ENCODE measurements at places on chromosomes 2 and 18. TPM values are rescaled to one million over a fixed set of nuclear protein-coding genes. Genes with fewer than 3 reads are reported as not detected.
A peak's percentile ranks its signal among the peaks of the same experiment; 100 is the strongest.

The MAB21L4 gene
- total RNA-seq: 0.33 TPM

DNA sequence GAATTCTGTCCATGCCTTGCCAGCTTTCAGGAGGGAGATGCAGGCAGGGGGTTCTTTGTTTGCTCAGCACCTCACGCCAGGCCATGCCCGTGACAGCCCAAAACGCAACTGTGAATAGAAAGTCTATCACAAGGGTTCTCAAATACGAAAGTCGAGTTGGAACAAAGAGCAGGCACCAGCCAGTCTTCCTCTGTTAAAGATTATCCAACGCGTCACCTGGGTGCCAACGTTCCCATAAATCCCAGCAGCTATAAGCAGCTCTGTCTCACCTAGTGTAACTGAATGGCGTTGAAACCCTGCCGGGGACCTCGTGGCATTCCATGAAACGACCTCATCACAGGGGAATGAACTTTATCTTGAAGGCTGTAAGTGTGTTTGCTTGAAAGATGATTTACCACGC, 84.8 kb upstream of the GATA6 start:
- H3K4me1 ChIP-seq: no peaks in the 10 kb centered on the region
- no peaks in the 10 kb centered on the region for H3K36me3 ChIP-seq
- DNase-seq: no peak
- H3K27ac ChIP-seq: no peak overlapping the region
- no peak overlapping the region for H3K4me3 ChIP-seq

DNA sequence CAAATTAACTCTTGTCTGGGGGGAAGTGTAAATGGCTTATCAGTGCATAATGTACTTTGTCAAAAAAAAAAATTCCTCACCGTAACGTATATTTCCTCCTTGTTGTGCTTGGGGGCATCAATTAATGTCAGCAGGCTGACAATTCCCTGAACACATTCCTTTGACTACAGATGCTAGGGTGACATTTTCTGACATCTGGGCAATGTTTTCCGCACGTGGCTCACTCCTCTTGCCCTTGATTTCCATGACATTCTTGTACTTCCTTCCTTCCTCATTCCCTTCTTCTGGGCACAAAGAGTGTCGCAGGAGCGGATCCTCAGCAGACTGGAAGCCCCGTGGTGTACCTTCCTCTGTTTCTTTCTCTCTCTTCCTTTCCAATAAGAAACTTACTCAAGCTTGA, 173.7 kb downstream of the SP3 start:
- no peaks in the 10 kb centered on the region for H3K4me1 ChIP-seq
- DNase-seq: no peak
- no peaks in the 10 kb centered on the region for H3K36me3 ChIP-seq

- H3K4me3 ChIP-seq: no peak overlapping the region
- no peaks in the 10 kb centered on the region for H3K27me3 ChIP-seq
- DNase-seq: no peak
Observed at GRCh38 chr2:115757286-115757685, 1314.8 kb downstream of the DPP10 start.

GRCh38 chr2:238881353-238882081, 33.6 kb downstream of the TWIST2 start:
- H3K4me3 ChIP-seq: no peak overlapping the region

- H3K4me3 ChIP-seq: no peak overlapping the region
- no peak for DNase-seq
- H3K36me3 ChIP-seq: no peaks in the 10 kb centered on the region
- no peak overlapping the region for H3K27ac ChIP-seq
- no peaks in the 10 kb centered on the region for H3K4me1 ChIP-seq
Observed at GRCh38 chr2:4937550-4937949, 754.6 kb upstream of the SOX11 start.

The PROM2 gene
- 22.6 TPM for total RNA-seq

GRCh38 chr2:64398516-64399129, 55.3 kb upstream of the LGALSL start:
- no peaks in the 10 kb centered on the region for H3K36me3 ChIP-seq
- H3K27me3 ChIP-seq: no peaks in the 10 kb centered on the region
- peaks cover 29% of the 10 kb centered on the region for H3K4me1 ChIP-seq
- DNase-seq: no peak

DNA sequence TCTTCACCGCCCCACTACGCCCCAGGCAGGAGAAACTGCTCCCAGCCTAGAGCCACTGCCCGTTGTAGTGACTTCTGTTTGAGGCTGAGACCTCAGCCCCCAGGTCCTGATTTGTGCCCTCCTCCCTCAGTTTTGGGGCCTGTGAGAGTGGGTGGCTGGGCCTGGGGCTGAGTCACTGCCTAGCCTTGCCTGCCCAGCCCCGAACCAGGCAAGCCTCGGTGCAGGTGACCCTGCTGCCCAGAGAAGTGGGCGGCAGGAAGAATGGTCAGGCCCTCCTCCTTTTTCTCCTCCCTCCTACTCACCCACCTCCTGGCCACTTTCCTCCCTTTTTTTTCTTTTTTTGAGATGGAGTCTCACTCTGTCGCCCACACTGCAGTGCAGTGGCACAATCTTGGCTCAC, 66.6 kb downstream of the ZFP36L2 start:
- no peak overlapping the region for H3K4me3 ChIP-seq
- no peaks in the 10 kb centered on the region for H3K27me3 ChIP-seq
- H3K4me1 ChIP-seq: peaks cover 17% of the 10 kb centered on the region
- no peaks in the 10 kb centered on the region for H3K36me3 ChIP-seq

The BCL2 gene
- total RNA-seq: 163 TPM

DNA sequence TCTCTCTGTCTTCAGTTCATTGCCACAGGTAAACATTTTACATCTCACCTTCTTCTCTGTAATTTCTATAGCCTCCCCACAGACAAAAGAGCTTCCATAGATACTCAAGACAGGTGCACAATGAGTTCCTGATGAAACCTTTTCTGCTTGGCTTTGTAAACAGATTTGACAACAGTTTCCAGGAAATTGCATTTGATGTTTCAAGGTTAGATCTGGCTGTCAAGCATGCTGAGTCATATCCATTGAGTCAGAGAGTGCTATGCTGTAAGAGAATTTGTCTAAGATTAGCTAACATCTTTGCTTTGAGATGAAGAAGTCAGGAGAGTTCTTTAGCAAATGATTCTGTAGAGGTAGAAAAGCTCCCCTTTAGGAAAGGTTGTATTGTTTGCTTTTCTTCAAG, 40.6 kb upstream of the MAP2 start:
- H3K36me3 ChIP-seq: no peaks in the 10 kb centered on the region
- no peaks in the 10 kb centered on the region for H3K4me1 ChIP-seq
- no peak overlapping the region for H3K4me3 ChIP-seq
- no peaks in the 10 kb centered on the region for H3K27me3 ChIP-seq

The REG1B gene
- not detected for total RNA-seq

The FAM124B gene
- 1.5 TPM for total RNA-seq

DNA sequence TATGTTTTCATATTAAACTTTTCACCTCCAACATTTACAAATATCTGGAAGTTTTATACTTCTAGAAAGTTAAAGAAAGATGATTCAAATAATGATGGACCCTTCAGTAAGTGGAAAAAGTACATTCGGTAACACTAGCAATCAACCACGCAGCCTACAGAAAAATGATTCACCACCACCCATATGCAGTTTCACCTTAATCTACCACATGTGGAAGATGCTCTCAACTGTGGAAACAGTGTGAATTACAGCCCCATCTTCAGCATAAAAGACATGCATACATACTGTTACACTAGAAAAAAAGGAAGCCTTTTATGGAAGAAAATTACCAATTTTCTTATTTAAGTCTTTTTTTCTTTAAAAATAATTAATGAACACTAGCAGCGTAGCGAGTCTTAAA, 1.1 kb downstream of the SLC38A11 start:
- no peak overlapping the region for H3K4me3 ChIP-seq
- H3K27me3 ChIP-seq: no peaks in the 10 kb centered on the region

GRCh38 chr2:180978903-180979748, 1.3 kb upstream of the UBE2E3 start:
- no peaks in the 10 kb centered on the region for H3K36me3 ChIP-seq
- no peaks in the 10 kb centered on the region for H3K27me3 ChIP-seq
- peaks cover 15% of the 10 kb centered on the region for H3K4me1 ChIP-seq
- H3K27ac ChIP-seq: peak overlapping the region; percentile 90
- H3K4me3 ChIP-seq: no peak overlapping the region

The NEU2 gene
- not detected for total RNA-seq
